ENCODE measurements at places on chromosomes 4 and X.

DNA sequence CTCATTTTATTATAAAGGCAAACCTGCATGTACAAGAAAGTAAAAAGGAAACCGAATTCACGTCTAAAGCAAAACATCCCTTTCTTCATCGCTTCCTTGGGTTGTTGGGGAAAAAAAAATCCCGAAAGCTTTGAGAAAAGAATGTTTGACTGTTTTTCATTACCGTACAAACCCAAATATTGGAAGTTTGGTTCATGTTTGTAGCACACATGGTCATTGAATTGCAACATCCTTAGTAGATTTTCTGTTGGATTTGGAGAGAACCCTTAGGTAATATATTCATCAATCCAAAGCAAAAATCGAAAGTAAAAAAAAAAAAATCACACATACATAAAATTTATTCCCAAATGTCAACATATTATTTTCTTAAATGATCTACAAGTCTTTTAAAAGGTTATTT lies 420.3 kb downstream of the MAPK10 start:
- DNase-seq: no peak

DNA sequence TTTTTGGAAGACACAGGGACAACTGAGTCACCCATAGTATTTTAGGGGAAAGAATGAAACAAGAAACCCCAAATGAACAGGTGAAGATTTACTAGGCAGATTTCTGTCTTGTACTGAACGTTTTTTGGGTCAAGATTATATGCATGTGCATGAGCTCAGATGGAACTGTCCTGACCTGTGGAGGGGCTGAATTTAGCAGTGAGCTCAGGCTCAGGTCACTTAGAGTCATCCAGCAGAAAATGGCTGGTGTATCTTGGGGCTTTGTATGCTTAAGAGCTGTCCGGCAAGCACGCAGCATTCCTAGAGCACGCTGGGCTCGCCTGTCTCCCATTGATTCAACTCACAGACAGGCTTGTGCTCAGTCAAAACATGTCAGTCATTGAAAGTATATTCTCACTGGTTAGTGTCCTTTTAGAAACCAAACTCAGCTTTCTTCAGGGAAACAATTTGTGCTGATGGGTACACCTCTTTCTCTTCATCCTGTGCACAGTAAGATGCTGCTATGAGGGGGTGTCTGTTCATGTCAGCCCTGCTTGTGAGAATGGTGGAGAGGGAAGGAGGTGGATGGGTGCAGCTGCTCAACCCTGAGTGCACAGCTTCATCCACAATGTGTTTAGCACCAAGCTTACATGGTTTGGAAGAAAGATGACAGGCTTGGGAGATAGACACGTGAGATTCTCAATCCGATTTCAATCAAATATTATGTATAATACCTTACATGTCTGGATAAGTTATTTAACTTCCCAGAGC lies 47.5 kb upstream of the PDLIM3 start:
- DNase-seq: no peak

DNA sequence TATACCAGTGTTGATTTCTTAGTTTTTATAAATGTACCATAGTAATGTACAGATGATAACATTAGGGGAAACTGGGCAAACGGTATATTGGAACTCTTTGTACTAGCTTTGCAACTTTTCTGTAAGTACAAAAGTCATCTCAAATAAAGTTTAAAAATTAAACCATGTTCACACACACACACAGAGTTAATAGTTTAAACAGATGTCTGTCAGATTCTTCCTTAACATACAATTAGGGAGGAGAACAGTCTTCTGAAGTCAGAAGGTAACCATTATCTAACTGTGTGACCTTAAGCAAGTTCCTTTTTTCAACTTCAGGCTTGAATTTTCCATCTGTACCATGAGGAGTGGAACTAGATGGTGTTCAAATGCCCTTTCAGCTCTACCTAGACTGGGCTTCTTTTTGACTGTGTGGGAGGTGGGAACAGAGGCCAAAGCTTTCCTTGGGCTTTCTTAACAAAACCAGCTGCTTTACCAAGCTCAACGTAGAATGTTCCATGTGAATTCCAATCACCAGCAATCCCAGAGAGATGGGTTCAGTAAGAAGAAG lies 127.8 kb downstream of the NEXMIF start:
- no peak for DNase-seq

- peak; percentile 47 for DNase-seq
These were observed at the start of gene THOC2 for GRCh38 chrX:123732670-123733363. TSS of gene THOC2 (minus strand) at chrX:123733052. CDS start at chrX:123733022, 30 bp downstream.

GRCh38 chrX:71669492-71669891 lies 2.1 kb downstream of the LOC101059915 start:
- DNase-seq: no peak

DNA sequence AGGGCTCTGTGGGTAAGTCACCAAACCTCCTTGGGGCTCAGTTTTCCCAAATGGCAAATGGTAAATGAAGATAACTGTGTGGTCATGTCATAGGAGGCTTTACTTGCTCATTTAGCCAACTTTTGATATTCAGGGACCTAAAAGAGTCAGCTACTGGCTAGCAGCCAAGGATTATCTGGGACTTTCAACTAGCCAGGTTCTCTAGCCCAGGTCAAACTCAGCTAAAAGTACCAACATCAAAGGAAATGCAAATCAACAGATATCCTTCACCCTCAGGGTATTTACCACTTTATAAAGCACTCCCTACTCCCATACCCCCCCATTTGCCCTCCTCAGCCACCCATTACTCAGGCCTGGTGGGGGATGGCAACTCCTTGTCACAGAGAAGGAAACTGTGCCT lies 7.5 kb downstream of the AMER1 start:
- DNase-seq: no peak

DNA sequence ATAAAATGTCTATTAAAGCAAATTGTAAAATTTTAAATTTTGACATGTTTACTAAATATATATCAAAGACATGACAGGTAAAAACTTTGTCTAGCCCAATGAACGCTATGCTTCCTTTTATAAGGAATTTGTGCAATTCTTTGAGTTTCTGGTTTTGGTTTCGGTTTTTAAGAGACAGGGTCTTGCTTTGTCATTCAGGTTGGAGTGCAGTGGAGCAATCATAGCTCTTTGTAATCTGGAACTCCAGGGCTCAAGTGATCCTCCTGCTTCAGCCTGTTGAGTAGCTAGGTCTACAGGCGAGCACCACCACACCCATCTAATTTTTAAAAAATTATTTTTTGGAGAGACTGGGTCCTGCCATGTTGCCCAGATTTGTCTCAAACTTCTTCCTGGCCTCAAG lies 60.7 kb downstream of the BLTP1 start:
- no peak for DNase-seq

GRCh38 chr4:3783693-3784306 lies 17.6 kb downstream of the ADRA2C start:
- no peak for DNase-seq

DNA sequence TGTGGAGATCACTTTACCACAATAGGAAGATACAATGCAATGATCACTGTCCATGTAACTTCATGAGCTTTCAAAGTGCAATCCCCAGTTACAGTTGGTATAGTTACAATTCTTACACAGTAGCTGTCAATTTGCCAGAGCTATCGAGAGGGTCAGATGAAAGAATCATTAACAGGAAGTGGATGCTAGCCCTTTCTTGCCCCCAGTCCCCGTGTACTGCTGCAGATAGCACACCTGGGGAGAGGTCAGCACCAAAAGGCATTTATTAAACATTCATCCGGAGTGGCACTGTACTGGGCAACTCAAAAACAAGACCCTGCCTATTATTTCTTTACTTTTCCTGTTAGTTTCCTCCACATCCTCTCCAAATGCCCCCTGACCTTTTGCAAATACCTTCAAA lies 47.7 kb downstream of the SOD3 start:
- no peak for DNase-seq
